ENCODE measurements at places on chromosomes 1 and 21. TPM values are rescaled to one million over a fixed set of nuclear protein-coding genes. Genes with fewer than 3 reads are reported as not detected.

GRCh38 chr1:193190096-193190744 lies 3.8 kb upstream of the B3GALT2 start:
- DNase-seq, result peak; percentile 38

- no peak for DNase-seq
These were observed 10.4 kb downstream of the ZBTB7B start for GRCh38 chr1:155012776-155013602.

DNA sequence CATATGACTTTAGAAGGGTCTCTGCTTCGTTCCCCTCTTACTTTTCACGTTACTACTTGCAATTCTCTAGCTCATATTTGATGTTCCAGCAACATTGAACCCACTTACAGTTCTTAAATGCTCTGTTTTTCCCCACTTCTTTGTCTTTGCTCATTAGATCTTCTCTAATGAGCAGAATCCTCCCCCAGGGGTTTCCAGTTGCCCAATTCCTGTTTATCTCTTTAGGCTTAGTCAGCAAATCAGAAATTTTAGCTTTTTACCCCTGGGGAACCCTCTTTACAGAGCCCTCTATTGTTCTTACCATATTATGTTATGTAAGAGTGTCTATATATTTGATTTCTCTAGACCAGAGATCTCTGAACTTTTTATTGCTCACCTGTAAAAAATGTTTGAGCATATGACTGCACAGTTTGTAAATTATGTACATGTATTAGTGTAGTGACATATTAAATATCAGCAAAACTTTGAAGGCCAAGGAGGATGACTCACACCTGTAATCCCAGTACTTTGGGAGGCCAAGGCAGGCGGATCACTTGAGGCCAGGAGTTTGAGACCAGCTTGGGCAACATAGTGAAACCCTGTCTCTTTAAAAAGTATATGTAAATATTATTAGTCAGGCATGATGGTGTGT lies 71.4 kb downstream of the FNBP1L start:
- peak; percentile 26 for DNase-seq

GRCh38 chr1:8104278-8105236 lies 78.4 kb upstream of the ERRFI1 start:
- no peak for DNase-seq

SPRR2E gene
- not detected for total RNA-seq

KIRREL1 gene
- total RNA-seq, result 109 TPM

All from HFFc6 (cell line).